Large intestine (tissue), 12 donors: ENCODE measurements at places on chromosomes 7 and 10. TPM values are rescaled to one million over a fixed set of nuclear protein-coding genes. Genes with fewer than 3 reads are reported as not detected.
A peak's percentile ranks its signal among the peaks of the same experiment; 100 is the strongest.

GRCh38 chr7:74084722-74085578 is 1.3 kb downstream of the LIMK1 start:
- H3K4me3 ChIP-seq = peak overlapping the region; percentile 44
- peaks cover 14% of the 10 kb centered on the region for H3K4me1 ChIP-seq

- H3K4me1 ChIP-seq = no peaks in the 10 kb centered on the region
- H3K4me3 ChIP-seq = no peak overlapping the region
- H3K27me3 ChIP-seq = no peaks in the 10 kb centered on the region
- no peak for DNase-seq
These were observed 755.3 kb upstream of the GALNT17 start for GRCh38 chr7:70376561-70377031.

DNA sequence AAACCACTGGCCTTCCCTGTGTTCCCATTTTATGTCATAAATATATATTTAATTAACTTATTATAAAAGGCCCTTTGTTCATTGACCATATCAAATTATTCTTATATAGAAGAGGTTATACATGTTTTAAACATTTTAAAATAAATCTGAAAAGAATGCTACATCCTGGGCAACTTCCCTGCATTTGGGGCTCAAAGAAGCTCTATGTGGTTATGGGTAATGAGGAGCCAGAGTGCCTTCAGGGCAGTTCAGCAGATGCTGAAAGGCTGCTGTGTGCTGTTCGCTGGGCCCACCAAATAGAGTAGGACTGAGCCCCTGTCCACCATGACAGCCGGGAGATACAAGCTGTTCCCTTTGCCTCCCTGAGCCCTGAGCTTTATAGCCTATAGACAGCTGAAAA is 35.9 kb downstream of the HTRA1 start:
- H3K4me1 ChIP-seq = peaks cover 6% of the 10 kb centered on the region
- no peaks in the 10 kb centered on the region for H3K36me3 ChIP-seq
- H3K27me3 ChIP-seq = no peaks in the 10 kb centered on the region
- no peak overlapping the region for H3K27ac ChIP-seq
- no peak for DNase-seq

GRCh38 chr10:3948843-3949242 is 163.8 kb upstream of the KLF6 start:
- H3K4me3 ChIP-seq = no peak overlapping the region
- H3K27me3 ChIP-seq = no peaks in the 10 kb centered on the region
- H3K27ac ChIP-seq = no peak overlapping the region
- H3K4me1 ChIP-seq = no peaks in the 10 kb centered on the region
- no peak for DNase-seq
- no peaks in the 10 kb centered on the region for H3K36me3 ChIP-seq

DNA sequence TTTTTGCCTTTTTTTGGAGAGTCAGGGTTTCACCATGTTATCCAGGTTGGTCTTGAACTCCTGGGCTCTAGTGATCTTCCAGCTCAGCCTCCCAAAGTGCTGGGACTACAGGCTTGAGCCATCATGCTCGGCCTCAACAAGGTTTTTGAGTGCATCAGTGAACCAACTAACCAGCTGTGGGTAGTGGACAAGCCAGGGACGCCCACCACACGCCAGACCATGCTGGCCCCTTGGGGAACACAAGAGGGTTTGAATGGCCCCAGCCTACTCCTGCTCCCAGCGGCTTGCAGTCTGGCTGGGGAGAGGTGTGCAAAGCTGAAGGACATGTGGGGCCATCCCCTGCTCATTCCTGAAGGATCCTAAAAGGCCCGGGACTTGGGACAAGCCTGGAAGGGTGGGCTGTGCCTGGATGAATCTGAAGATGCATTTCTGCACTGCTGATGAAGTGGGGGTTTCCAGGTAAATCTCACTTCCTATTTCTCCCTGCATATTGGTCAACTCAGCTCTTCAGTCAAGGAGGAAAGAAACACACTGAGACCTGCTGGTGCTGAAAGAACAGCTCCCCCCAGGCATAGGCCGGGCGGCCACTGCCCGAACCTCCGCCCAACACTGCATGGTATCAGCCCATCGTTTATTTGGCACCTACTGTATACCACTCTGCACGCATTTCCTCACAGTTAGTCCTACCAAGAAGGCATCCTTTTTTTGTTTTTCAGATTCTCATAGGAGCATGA is 6.9 kb downstream of the MMD2 start:
- H3K36me3 ChIP-seq = no peaks in the 10 kb centered on the region
- H3K4me3 ChIP-seq = no peak overlapping the region
- peaks cover 9% of the 10 kb centered on the region for H3K27me3 ChIP-seq
- no peak for DNase-seq
- no peak overlapping the region for H3K27ac ChIP-seq
- no peaks in the 10 kb centered on the region for H3K4me1 ChIP-seq

- no peaks in the 10 kb centered on the region for H3K36me3 ChIP-seq
- H3K4me3 ChIP-seq = no peak overlapping the region
- no peak overlapping the region for H3K27ac ChIP-seq
- H3K4me1 ChIP-seq = no peaks in the 10 kb centered on the region
- H3K27me3 ChIP-seq = peaks cover 2% of the 10 kb centered on the region
These were observed 239.9 kb downstream of the ADRA2A start for GRCh38 chr10:111316722-111317212.

GRCh38 chr7:117808910-117809705 is 64.1 kb downstream of the CTTNBP2 start:
- H3K4me1 ChIP-seq = peaks cover 2% of the 10 kb centered on the region
- no peak overlapping the region for H3K4me3 ChIP-seq
- H3K36me3 ChIP-seq = no peaks in the 10 kb centered on the region

GRCh38 chr10:111072232-111072631 is 4.6 kb upstream of the ADRA2A start:
- H3K36me3 ChIP-seq = no peaks in the 10 kb centered on the region
- DNase-seq = no peak
- H3K4me3 ChIP-seq = no peak overlapping the region
- peaks cover 9% of the 10 kb centered on the region for H3K4me1 ChIP-seq
- no peak overlapping the region for H3K27ac ChIP-seq

DNA sequence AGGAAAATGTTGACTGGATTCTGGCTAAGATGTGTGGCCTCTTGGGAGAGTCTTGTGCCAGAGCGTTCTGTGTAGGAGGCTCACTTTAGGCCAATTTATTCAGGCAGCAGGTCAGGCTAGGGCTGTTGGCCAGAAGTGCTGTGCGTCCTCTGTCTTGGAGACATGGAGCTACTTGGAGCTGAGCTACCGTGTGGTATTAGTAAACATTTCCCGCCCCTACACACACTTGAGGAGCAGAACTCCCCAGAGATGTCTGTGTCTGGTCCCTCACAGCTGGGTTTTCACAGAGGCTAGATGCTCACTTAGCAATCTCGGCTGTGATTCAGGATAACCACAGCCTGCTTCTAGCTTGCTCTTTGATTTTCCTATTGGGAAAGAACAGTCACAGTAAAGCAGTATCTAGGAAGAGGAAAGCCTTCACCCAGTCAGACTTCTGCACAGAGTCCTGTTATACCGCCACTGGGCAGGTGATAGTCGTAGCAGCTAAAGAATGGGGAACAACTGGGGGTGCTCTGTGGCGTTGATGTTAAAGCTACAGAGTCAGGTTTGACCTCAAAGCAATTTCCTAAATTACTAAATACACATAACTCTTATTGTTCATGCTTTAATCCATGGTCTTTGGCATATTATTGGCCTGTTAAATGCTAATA is 86.7 kb downstream of the MDFIC start:
- no peak overlapping the region for H3K4me3 ChIP-seq
- no peaks in the 10 kb centered on the region for H3K27me3 ChIP-seq
- no peaks in the 10 kb centered on the region for H3K36me3 ChIP-seq
- no peak overlapping the region for H3K27ac ChIP-seq
- H3K4me1 ChIP-seq = no peaks in the 10 kb centered on the region
- DNase-seq = peak; percentile 45

DNA sequence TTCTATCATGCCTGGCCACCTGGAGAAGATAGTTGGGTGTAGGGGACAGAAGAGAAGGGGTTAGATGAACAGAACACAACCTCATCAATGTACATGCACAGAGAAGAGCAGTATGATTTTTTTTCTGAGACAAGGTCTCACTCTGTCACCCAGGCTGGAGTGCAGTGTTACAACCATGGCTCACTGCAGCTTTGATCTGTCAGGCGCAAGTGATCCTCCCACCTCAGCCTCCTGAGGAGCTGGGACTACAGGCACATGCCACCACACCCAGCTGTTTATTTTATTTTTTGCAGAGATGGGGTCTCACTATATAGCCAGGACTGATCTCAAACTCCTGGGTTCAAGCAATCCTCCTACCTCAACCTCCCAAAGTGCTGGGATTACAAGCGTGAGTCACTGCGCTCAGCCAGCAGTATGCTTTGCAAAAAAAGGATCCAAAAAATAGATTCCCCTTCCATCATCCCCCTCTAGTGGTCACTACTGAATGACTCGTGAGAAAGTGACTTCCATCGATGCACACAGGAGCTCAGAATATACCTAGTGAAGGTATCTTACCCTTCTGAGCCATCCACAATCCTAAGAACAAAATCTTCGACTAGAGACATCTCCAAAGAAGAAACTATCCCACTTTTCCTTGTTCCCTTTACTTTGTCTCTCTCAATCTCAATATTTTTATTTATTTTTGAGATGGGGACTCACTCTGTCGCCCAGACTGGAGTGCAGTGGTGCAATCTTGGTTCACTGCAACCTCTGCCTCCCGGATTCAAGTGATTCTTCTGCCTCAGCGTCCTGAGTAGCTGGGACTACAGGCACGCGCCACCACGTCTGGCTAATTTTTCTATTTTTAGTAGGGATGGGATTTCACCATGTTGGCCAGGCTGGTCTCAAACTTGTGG is 21.0 kb downstream of the ZCWPW1 start:
- DNase-seq = no peak
- no peaks in the 10 kb centered on the region for H3K27me3 ChIP-seq
- no peak overlapping the region for H3K4me3 ChIP-seq
- no peaks in the 10 kb centered on the region for H3K4me1 ChIP-seq
- no peak overlapping the region for H3K27ac ChIP-seq
- no peaks in the 10 kb centered on the region for H3K36me3 ChIP-seq

DNA sequence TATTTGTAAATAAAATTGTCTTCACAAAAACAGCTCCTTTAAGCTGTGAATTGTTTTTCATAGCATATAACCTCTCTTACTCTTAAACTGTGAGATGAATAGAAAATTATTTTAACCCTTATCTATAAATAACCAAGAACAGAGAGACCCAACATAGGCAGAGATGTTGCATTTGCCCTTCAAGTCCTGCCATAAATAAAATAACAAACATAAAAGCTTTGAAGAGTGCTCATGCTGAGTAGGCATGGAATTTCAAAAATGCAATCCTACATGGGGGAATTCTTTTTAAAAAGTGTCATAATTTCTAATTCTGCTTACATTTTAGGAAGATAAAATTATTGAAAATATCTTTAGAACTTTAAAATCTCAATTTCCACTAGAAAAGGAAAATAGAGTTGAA is 124.1 kb upstream of the FERD3L start:
- no peak overlapping the region for H3K4me3 ChIP-seq
- H3K36me3 ChIP-seq = no peaks in the 10 kb centered on the region
- no peak overlapping the region for H3K27ac ChIP-seq
- no peaks in the 10 kb centered on the region for H3K4me1 ChIP-seq
- no peak for DNase-seq
- no peaks in the 10 kb centered on the region for H3K27me3 ChIP-seq

DNA sequence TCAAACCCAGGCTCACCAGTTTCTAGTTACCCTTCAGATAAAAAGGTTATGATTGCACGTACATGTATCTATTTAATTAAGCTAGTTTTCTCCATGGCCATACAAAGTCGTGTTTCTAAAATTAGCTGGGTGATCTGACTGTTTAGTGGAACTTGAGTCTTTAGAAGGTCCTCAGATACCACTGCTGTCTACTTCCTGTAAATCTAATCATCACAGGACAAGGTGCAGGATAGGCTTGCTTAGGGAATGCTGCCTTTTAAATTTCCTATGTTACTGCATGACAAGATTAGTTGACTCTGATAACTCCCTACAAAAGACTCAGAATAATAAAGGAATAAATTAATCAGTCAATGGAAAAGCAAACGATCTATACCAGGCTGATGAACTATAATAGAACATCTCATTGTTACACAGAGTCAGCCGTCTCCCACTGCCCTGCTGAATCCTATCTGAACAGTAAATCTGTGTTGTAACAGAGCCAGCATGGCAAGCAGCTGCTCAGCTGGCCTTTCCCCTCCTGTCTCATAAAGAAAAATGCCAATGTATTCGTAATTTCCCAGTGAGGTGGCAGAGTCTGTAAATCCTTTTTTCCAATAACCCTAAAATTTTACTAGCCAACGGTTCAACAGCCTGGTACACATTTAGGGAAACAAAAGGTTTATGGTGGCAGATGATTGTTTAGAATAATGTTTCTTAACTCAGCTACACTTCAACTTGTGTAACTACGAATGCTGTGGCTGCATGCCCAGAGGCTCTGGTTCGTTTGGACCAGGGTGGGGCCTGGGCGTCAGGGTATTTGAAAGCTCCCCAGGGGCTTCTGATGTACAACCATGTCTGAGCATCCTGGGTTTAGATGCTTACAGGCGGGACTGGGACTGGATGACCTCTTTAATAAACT is 318.0 kb downstream of the PAXIP1 start:
- no peak overlapping the region for H3K4me3 ChIP-seq
- H3K36me3 ChIP-seq = no peaks in the 10 kb centered on the region

DNA sequence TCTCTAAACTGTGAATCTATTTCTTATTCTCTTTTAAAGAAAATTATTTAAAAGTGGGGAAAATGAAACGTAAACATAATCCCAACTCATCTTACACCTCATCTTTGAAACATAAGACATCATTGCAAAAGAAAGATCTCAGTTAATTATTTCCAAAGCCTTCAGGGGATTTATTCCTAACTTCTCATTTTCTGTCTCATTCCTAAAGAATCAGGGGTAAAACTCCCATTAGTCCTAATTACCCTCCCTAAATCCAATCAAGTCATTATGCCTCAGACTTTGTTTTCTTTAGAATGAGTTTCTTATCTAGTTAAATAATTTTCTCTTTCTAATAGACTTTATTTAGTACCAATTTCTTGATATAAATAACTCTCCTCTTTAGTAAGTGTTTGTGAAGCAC is 39.7 kb upstream of the JCAD start:
- H3K36me3 ChIP-seq = no peaks in the 10 kb centered on the region
- no peaks in the 10 kb centered on the region for H3K27me3 ChIP-seq
- H3K4me3 ChIP-seq = no peak overlapping the region
- no peak overlapping the region for H3K27ac ChIP-seq
- H3K4me1 ChIP-seq = no peaks in the 10 kb centered on the region
- no peak for DNase-seq

DNA sequence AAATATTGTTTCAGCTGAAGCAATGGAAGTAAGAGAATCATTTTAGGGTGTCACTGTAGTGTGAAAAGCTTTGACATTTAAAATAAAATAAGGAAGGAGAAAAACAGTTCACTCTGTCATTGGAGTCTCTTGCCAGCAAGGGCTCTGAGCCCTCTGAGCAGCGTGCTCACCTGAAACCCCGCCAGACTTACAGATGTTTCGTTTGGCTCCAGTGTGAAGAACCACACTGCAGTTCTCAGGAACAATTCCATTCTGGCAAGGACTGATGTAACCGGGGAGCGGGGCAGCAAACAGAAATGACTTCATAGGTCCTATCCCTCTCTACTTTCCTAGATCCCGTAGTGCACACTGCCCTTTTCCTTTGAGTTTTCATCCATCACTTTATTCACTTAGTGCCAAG is 164.3 kb downstream of the CELF2 start:
- no peak for DNase-seq
- no peaks in the 10 kb centered on the region for H3K4me1 ChIP-seq
- H3K36me3 ChIP-seq = peaks cover 3% of the 10 kb centered on the region
- no peak overlapping the region for H3K27ac ChIP-seq

The NEUROG3 gene
- polyA plus RNA-seq = 3.1 TPM

The CC2D2B gene
- 1.2 TPM for polyA plus RNA-seq

The FAM185A gene
- 7.4 TPM for polyA plus RNA-seq

The KCNH2 gene
- polyA plus RNA-seq = 8.1 TPM

The SYT15B gene
- 1.5 TPM for polyA plus RNA-seq

The TAS2R16 gene
- not detected for polyA plus RNA-seq

The SLC26A3 gene
- polyA plus RNA-seq = 176 TPM

The PNLIPRP2 gene
- 11.9 TPM for polyA plus RNA-seq

The POT1 gene
- 18.2 TPM for polyA plus RNA-seq
